ENCODE measurements at places on chromosomes 12 and 14.

GRCh38 chr12:6122201-6122600, 2.3 kb downstream of the VWF start:
- no peak for DNase-seq

GRCh38 chr14:23939607-23940326, 13.8 kb upstream of the DHRS4 start:
- no peak for DNase-seq

DNA sequence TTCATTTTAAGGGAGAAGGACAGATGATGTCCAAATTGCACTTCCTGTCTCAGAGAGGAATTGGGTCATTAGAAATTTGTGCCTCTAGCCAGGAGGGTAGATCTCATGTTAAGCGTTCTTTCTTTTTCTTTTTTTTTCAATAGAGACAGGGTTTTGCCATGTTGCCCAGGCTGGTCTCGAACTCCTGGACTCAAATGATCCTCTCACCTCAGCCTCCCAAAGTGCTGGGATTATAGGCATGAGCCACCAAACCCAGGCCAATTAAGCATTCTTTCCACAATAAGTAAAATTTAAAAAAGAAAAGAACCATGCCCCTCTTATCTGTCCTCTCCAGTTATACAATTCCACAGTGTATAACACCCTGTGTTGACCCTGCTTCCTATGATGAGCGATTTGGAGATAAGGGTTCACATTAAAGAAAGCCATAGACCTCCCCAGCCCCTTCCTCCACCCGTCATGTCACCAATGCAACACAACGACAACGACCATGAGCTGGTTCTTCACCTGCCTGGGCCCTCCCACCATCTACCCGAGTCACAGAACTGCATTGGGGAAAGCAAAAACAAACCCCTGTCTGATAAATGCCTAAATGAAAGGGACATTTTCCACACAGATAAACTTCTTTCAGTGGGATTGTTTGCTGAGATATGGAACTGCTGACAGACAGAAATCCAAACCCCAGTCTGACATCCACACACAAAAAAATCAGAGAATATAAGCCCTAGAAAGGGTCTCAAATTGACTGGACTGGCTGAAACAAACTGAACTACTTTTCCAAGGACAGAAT, 37.3 kb downstream of the SSH1 start:
- no peak for DNase-seq

- DNase-seq: no peak
Measured at GRCh38 chr14:75430526-75430925, 2.7 kb downstream of the JDP2 start.

DNA sequence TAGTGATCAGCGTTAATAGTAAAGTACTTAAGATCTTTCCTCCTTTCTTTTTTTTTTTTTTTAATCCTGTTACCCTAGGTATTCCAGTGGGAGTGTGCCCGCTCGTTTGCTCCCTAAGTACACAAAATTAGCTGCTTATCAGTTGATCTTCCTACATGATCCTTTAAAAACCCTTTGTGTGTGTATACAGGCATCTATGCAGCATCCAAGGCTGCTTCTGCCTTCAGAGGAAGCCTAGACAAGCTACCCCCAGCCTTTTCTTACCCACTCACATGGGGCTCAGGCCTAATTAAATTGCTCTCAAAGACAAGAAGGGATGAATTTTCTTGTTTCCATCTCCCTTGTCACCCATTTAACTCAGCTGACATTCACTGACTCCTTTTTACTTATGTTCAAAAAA, 343.4 kb upstream of the LMO3 start:
- no peak for DNase-seq

Data from Jurkat, Clone E6-1 (cell line).